ENCODE measurements at places on chromosomes 4 and X.

- no peaks in the 10 kb centered on the region for H3K36me3 ChIP-seq
- no peak for DNase-seq
- no peaks in the 10 kb centered on the region for H3K27me3 ChIP-seq
- no peak overlapping the region for H3K4me3 ChIP-seq
Measured at GRCh38 chr4:85937507-85937906, 422.3 kb downstream of the MAPK10 start.

- no peak for DNase-seq
- no peaks in the 10 kb centered on the region for H3K36me3 ChIP-seq
- H3K27ac ChIP-seq, result peak overlapping the region; percentile 48
- H3K4me3 ChIP-seq, result peak overlapping the region; percentile 8
Measured at GRCh38 chr4:94480362-94480951, 28.7 kb downstream of the PDLIM5 start.

DNA sequence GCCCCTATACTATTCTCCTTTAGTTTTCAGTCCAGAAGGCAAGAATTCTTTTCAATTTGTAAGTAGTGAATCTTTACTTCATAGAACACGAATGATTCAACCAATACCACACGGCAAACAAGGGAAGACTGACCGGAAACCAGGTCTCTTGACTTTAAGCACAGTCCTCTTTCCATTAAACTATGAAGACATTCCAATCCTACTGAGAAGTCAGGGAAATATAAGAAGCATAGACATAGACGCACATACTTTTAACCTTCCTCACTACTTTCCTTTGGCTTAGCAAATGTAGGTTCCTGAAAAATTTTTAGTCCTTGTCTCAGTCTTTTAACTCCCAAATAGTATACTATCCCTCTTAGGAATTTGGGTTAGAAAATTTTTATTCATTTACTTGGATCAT, 9.1 kb downstream of the CHRDL1 start:
- no peak overlapping the region for H3K4me3 ChIP-seq
- DNase-seq, result no peak
- no peaks in the 10 kb centered on the region for H3K27me3 ChIP-seq
- no peak overlapping the region for H3K27ac ChIP-seq

DNA sequence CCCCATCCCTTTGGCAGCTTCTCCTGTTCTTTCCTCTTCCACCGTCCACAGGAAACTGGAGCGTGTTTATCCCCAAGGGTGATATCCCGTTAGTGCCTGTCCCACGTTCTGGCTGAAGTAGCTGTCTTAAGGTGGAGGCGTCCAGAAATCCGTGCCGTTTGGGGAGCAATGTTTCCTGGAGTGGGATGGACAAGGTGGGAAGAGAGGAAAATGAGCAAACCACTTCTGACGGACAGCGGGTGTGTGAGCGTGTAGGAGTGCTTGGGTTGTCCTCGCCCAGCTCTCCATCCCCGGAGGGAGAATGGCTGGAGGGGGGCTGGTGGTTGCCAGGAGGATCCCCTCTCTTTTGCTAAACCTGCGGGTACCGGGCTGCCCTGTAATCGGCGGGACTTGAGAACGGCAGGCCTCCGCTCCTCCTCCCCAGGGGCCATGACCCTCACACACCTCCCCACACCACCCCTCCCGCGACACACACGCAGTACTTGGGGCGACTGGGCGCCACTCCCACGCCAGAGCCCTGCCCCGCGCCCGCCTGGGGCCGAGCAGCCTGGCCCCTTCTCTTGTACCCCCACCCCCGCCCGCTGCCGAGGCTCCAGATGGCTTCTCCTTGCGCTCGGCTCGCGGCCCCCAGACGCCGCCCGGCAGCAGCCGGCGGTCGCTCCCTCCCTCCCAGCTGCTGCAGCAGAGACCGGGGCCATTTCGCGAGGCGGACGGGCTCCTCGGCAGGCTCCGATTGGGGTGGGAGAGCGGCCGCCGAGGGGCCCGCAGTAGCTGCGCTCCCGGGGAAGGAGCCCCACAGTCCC, 13.9 kb upstream of the PRDM8 start:
- H3K27me3 ChIP-seq, result no peaks in the 10 kb centered on the region
- DNase-seq, result no peak
- peaks cover 32% of the 10 kb centered on the region for H3K4me1 ChIP-seq
- no peaks in the 10 kb centered on the region for H3K36me3 ChIP-seq
- peak overlapping the region; percentile 92 for H3K4me3 ChIP-seq

GRCh38 chrX:107699616-107700015, 71.3 kb downstream of the PRPS1 start:
- no peaks in the 10 kb centered on the region for H3K27me3 ChIP-seq
- H3K4me1 ChIP-seq, result no peaks in the 10 kb centered on the region
- no peak overlapping the region for H3K4me3 ChIP-seq
- H3K27ac ChIP-seq, result no peak overlapping the region

DNA sequence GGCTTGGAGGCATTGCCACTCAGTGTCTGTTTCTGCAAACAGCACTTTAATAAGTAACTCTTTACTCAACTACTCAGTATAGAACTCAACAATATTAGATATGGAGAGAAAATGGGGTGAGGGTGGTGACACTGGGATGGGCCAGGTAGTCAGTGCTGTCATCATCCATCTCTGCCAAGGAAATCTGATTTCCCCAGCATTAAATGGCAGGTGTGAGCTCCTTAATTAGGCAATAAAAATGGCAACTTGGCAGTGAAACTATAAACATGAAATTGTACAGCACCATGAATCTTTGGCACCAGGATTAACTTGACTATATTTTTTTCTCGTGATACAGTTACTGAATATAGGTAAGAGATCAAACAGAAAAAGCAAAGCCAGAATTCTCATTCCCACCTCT, 146.2 kb downstream of the GLRA2 start:
- H3K4me1 ChIP-seq, result no peaks in the 10 kb centered on the region
- H3K36me3 ChIP-seq, result no peaks in the 10 kb centered on the region
- H3K4me3 ChIP-seq, result no peak overlapping the region
- no peak for DNase-seq

DNA sequence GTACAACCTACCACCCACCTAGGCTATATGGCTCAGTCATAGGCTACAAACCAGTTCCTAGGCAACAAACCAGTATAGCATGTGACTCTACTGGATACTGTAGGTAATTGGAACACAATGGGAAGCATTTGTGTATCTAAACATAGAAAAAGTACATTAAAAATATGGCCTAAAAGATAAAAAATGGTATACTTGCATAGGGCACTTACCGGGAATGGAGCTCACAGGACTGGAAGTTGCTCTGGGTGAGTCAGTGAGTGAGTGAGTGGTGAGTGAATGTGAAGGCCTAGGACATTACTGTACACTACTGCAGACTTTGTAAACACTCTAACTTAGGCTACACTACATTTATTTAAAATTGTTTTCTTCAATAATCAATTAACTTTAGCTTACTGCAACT, 139.2 kb upstream of the RBPJ start:
- H3K4me3 ChIP-seq, result no peak overlapping the region
- no peaks in the 10 kb centered on the region for H3K4me1 ChIP-seq
- H3K36me3 ChIP-seq, result no peaks in the 10 kb centered on the region
- no peak overlapping the region for H3K27ac ChIP-seq
- DNase-seq, result no peak

DNA sequence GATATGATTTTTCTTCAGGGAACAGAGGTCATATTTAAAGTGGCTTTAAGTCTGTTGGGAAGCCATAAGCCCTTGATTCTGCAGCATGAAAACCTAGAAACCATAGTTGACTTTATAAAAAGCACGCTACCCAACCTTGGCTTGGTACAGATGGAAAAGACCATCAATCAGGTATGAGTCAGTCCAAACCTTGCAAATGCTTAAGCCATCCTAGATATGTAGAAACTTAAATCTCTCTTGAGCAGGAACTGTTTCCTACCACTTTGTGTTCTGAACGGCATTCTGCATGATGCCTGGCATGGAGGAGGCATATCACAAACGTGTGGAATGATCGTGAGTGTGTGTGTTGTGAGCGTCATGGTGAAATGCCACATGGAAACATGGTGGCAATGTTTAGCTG, 164.8 kb downstream of the PTTG2 start:
- H3K4me1 ChIP-seq, result peaks cover 8% of the 10 kb centered on the region
- no peak overlapping the region for H3K27ac ChIP-seq
- no peak for DNase-seq
- no peak overlapping the region for H3K4me3 ChIP-seq

GRCh38 chr4:131650951-131651350, 1498.1 kb upstream of the PCDH10 start:
- H3K27ac ChIP-seq, result no peak overlapping the region
- H3K27me3 ChIP-seq, result no peaks in the 10 kb centered on the region
- DNase-seq, result no peak
- H3K36me3 ChIP-seq, result no peaks in the 10 kb centered on the region
- H3K4me3 ChIP-seq, result no peak overlapping the region

- DNase-seq, result no peak
- H3K4me3 ChIP-seq, result no peak overlapping the region
- H3K27ac ChIP-seq, result no peak overlapping the region
- H3K27me3 ChIP-seq, result no peaks in the 10 kb centered on the region
- H3K4me1 ChIP-seq, result no peaks in the 10 kb centered on the region
- no peaks in the 10 kb centered on the region for H3K36me3 ChIP-seq
Measured at GRCh38 chr4:12968345-12968744, 515.8 kb downstream of the RAB28 start.

DNA sequence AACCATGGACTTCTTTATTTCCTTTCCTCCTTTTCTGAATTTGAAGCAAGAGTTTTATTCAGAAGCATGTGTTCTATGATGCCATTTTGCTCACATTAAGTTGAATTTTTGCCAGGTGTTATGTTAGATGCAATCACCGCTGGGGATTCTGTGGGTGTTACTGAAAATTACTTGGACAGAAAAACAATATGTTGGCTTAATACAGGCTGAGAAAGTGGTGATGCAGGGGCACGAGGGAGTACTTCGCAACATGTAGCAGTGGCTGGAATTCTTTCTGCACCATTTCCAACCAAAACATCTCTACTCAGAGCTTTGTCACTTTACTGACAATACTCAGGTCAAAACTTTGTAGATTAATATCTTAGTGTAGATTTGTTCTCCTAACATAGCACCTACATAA, 109.2 kb upstream of the PCDH18 start:
- no peak overlapping the region for H3K27ac ChIP-seq
- no peak for DNase-seq
- H3K36me3 ChIP-seq, result no peaks in the 10 kb centered on the region
- no peak overlapping the region for H3K4me3 ChIP-seq
- H3K4me1 ChIP-seq, result no peaks in the 10 kb centered on the region
- H3K27me3 ChIP-seq, result no peaks in the 10 kb centered on the region

- DNase-seq, result no peak
- H3K27ac ChIP-seq, result no peak overlapping the region
- H3K27me3 ChIP-seq, result no peaks in the 10 kb centered on the region
- H3K36me3 ChIP-seq, result no peaks in the 10 kb centered on the region
- H3K4me1 ChIP-seq, result no peaks in the 10 kb centered on the region
Measured at GRCh38 chr4:62899646-62900364, 1509.4 kb downstream of the TECRL start.
